ENCODE measurements at places on chromosomes 16 and 17.

- DNase-seq: peak; percentile 61
Measured at GRCh38 chr17:78865682-78866390, 25.2 kb upstream of the USP36 start.

- no peak for DNase-seq
Measured at GRCh38 chr16:49754495-49755312, 101.2 kb downstream of the ZNF423 start.

- DNase-seq: no peak
Measured at GRCh38 chr17:36823850-36824677, 113.2 kb upstream of the LHX1 start.

- no peak for DNase-seq
Measured at GRCh38 chr16:85926370-85926769, 27.4 kb downstream of the IRF8 start.

DNA sequence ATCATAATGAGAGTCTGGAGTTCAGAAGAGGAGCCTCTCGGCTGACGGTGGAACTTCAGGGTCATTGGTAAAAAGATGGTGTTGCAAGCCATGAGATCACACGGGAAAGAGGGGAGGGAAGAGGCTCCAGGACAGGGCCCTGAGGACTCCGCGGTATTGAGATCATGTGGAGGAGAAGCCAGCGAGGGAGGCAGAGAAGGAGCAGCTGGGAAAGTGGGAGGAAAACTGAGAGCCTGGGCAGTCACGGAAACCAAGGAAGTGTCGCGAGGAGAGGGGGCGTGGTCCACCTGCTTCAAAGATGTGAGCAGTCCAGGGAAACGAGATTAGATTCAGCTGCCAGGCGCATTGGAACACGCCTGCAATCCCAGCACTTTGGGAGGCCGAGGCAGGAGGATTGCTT lies 27.7 kb upstream of the SBK1 start:
- no peak for DNase-seq

DNA sequence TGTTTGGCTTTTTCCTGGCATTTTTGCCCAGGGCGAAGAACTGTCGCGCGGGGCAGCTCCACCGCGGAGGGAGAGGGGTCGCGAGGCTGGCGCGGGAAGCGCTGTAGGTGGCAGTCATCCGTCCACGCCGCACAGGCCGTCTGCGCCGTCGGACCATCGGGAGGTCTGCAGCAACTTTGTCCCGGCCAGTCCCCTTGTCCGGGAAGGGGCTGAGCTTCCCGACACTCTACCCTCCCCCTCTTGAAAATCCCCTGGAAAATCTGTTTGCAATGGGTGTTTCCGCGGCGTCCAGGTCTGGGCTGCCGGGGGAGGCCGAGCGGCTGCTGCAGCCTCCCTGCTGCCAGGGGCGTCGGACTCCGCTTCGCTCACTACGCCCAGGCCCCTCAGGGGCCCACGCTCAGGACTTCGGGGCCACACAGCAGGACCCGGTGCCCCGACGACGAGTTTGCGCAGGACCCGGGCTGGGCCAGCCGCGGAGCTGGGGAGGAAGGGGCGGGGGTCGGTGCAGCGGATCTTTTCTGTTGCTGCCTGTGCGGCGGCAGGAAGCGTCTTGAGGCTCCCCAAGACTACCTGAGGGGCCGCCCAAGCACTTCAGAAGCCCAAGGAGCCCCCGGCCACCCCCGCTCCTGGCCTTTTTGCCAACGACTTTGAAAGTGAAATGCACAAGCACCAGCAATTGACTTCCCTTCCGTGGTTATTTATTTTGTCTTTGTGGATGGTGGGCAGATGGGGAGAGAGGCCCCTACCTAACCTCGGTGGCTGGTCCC lies 2.3 kb upstream of the CBX4 start:
- DNase-seq: no peak

DNA sequence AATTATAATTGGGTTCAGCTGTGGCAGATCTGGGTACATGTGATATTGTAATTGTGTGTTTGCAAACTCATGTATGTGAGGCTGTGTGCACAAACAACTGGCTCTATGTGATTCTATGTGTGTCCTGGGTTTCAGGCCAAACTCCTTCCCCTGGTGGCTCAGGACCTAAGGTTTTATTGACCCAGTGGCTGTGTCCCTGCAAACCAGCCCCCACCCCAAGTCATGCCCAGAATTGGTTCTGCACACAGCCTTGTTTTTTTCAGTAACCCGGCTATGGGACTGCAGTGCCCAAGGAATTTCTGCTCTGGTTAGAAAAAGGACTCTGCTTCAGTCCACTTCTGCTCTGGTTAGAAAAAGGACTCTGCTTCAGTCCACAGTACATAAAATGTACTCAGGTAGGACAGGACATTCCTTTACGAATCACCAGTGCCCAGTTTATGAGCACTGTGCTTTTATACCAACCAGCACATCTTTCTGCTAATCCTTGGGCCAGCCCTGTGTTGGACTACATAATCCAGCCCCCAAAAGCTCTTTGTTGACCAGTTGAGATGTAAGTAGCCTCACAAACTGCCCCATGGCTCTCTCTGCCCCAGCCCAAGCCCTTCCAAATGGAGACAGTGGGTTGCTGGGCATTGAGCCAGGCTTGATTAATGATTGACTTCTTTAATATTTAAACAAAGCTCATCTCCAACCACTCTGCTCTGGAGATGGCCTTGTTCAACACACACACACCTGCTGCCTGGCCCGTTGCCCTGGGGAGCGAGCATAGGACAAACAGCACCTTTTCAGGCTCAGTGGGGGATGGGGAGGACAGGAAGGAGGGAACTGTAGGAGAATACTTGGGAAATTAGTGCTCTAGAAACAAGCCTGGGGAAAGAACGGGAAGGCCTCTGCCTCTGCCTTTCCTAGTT lies 2.9 kb upstream of the KCNH6 start:
- DNase-seq: no peak

DNA sequence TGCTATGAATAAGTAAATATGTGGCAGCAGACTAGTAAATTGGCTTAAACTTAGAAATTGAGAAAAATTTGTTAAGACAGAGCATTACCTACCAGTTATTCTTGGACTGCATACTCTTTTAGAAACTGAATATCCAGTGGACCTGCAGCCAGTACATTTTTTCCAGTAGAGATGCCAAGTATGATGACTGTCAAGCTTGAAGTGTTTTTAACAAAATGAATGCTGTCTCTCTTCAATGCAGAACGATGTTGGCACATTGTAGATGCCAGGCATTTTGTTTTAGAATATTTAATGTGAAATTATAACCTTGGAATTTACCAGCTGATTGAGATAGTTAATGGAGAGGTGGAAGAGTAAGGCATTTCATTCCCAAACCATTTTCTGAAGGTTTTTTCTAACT lies 52.5 kb downstream of the NFAT5 start:
- no peak for DNase-seq

GRCh38 chr16:60279061-60279665 lies 1545.0 kb upstream of the GOT2 start:
- DNase-seq: no peak

- no peak for DNase-seq
Measured at GRCh38 chr17:69326377-69327059, 415 bp downstream of the ABCA5 start.

GRCh38 chr16:63943566-63943965 lies 1178.3 kb downstream of the CDH11 start:
- DNase-seq: no peak

DNA sequence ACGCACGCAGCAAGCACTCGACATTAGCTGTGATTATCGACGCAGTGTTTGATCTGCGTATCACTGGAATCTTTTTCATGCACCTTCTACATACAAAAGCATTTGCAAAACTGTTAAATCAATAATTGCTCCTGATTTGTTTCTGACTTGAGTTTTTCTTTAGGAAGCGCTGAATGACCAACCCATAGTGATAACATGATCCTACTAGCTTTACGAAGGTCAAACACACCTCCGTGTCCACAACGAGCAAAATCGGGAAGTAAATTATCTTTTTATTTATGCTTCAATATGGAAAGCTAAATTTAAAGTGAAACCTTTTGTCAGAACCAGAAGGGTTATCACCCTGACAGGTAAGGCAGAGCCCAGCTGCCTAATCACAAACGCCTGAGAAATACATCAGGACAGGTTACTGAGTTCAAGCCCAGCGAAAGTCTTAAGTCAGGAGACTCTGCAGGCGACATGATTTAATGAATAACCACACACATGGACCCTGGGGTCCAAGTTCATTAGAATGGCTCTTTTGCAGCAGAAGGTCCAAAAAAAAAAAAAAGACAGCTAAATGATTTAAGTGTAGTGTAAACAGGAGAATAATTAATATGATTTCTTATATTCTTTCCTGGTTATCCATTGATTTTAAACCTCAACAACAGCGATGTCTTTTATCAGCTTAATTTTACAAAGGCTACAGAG lies 104.2 kb downstream of the ADCY9 start:
- no peak for DNase-seq
